Lung (tissue), 17 donors: ENCODE measurements at places on chromosomes 16 and 17.

- DNase-seq: peak; percentile 95
Observed at GRCh38 chr17:42653179-42654124, 5.6 kb upstream of the TUBG2 start.

GRCh38 chr16:6428861-6429260 is 903.8 kb upstream of the RBFOX1 start:
- no peak for DNase-seq

GRCh38 chr17:35460354-35460851 is 11.8 kb upstream of the SLFN13 start:
- peak; percentile 40 for DNase-seq

- no peak for DNase-seq
Observed at GRCh38 chr17:28705074-28705659, 6.5 kb downstream of the PROCA1 start.

DNA sequence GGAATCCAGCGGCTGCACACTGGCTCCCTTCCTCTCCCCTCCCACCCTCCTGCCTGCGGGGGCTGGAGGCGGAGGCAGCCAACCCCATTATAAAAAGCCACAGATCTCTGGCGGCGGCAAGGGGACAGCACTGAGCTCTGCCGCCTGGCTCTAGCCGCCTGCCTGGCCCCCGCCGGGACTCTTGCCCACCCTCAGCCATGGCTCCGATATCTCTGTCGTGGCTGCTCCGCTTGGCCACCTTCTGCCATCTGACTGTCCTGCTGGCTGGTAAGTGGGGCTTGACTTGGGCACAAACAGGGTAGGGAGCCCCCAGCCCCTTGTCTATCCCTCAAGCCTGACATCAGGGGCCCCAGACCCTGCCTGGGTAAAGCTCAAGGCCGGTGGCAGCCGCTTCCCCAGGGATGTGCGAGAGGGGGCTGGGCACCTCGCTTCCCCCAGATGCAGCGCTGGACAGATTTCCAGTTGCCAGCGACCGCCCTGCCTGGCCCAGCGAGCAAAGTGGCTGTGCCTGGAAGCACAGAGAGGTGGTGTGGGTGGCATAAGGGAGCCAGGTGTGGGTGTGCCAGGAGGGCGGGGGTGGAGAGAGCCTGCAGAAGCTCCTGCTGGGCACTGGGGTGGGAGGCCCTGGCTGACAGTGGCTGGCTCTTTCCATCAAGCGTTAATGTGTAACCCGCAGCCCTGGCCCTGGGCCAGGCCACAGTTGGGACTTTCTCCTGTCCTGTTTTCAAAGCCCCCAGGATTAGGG is at the start of gene CX3CL1:
Gene CX3CL1, plus strand, starts transcription at position 119 of the 745 bp plus-strand sequence. Its CDS starts 79 bp downstream, at position 198.
- peak; percentile 92 for DNase-seq

DNA sequence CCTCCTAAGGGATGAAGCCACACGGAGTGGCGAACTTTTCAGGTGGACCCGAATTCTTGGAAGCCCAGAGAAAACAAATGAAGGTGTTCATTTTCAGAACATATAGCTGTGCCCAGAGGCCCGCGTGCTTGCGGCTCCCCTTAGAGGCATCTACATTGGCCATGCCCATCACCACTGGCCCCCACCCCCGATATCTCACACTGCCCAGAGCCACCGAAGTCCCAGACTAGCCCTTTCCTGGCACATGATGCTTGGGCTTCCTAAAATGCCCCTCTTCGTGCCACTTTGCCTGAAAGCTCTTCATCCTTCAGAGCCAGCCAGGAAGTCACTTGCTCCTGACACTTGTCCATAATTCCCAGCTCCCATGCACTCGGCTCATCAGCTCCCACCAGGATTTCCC is 2.1 kb upstream of the HEXIM1 start:
- DNase-seq: no peak

DNA sequence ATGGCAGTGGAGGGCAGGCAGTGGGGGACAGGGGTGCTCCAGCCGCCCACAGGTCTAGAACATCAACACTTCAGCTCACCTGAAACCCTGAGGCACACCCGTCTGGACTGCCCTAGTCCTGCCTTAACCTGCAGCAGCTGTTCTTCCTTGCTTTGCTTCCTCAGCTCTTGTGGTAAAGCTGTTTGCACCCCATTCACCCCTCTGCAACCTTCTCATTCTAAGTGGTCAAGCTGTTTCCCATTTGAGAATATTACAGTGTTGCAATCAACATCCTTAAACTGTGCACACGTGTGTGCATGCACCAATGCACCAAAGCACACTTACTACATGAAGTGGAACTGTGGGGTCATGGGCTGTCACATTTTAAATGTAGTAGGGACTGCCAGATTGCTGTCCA is 32.4 kb downstream of the SCNN1B start:
- DNase-seq: no peak

DNA sequence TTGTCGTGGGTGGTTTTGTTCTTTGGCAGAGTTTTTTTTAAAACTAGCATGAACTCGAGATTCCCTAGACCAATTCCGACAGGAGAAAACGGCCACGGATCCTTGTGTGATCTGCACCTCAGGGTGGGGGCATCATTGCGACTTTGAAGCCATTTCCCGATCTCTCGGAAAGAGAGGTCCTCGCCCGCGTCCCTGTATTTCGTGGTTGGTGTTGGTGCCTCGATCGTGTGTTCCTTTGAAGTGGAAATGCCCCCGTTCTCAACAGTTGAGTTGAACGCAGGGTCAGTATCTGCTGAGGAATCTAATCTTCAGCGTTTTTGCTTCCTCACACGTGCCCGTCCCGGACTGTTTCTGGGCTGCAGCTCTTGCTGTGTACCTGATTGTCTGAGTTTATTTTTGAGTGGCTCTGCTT is 1.1 kb downstream of the CRAMP1 start:
- DNase-seq: no peak

DNA sequence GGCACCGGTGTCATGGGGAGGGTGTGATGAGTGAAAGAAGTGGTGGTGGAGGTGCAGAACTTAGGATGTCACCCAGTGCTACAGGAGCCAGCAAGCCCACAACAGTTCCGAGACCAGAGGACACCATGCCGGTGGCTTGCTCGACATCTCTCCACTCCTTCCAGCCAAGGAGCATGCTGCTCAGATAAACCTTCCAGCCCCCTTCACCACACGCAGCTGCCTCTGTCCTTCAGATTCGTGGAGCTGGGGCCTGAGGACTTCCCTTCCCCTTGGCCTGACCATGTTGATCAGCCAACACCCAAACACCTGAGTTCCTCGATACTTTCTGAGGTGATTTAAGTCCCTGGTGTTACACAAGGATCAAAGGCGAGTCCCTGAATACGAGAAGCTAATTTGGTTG is 188.8 kb upstream of the FOXF1 start:
- DNase-seq: no peak

DNA sequence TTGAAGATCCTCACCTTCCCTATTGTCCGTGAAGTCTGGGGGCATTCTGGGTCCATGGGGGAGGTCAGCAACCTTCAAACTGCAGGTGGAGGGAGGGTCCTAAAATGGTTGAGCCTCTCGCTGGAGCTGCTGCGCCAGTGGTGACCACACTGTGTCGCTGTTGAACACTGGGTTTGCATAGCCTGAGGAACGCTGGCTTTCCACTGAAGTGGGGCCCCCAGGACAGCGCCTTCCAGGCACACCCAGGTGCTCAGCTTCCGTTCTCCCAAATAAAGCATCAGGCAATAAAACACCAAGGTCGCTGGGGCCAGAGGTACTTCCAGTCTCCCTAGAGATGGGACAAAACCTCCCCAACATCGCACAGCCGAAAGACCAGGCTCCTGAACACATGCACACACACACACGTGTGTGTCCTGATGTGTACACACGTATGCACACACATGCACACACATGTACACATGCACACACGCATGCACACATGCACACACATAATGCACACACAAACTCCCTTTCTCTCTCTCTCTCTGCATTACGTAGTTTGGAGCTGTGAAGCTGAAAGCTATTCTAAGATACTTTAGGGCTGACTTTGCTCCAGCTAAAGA is 120.6 kb downstream of the IRF8 start:
- no peak for DNase-seq

DNA sequence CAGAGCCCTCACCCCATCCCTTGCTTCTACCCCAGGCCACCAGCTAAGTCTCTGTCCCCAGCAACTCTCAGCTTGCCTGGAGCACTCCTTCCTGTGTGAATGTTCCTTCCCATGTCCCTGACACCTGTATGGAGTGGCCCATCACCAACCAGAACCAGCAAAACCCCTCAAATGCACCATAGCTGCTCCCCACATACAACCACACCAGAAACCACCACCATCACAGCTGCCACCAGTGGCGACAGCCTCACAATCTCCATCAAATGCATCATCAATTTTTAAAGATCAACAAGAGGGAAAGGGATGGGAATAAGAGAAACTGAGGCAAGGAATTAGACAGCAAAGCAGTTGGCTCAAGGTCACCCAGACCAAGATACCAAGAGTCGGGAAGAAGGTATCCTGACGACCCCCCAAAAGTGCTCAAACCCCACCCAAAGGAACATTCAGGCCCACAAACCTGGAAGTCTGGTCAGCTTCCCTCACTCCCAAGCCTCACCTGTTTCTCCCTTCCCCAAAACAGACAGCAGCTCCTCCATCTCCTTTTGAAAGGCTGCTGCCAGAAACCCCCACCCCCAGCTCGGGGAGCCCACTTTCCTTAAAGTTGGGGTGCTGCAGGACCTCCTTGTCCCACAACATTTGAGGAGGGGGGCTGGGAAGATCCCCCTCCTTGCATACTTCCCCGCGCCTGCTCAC is 1.8 kb downstream of the SRCIN1 start:
- DNase-seq: no peak

GRCh38 chr16:87947356-87948118 is 3.7 kb upstream of the BANP start:
- DNase-seq: no peak

GRCh38 chr17:21425736-21426135 is 49.6 kb downstream of the KCNJ12 start:
- no peak for DNase-seq

GRCh38 chr16:19105891-19106624 is 7.7 kb upstream of the ITPRIPL2 start:
- DNase-seq: peak; percentile 84

DNA sequence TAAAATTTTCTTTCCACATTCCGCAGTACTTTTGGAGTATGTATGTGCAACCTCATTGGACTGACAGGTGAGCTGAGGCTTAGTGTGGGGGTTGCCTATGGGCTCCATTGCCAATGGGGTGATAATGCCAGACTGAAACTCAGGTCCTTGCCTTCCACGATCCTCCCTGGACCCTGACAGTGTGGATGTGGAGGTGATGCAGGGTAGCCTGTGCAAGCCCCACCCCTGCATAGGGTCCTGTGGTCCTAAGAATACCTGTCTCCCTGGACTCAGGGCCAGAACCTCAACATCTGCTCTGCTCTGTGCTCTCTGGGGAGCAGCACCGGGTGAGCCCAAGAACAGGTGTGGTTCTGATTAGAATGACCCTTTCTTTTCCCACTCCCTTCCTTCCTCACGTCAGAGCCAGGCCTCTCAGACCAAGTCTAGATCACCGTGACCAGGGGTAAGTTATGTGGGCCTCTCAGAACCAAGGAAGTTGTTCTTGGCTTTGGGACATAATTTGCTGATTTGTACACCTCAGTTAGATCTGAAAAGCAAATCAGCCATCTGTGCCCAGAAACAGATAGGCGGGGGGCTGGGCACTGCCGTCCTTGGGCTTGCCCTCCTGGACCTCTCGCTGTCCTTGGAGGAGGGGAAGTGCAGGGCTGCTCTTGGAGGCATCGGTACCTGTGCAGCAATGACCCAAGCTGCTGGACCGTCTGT is 8.4 kb upstream of the TNS4 start:
- no peak for DNase-seq
